ENCODE measurements at places on chromosomes 13 and 19.

- no peak for DNase-seq
These were observed at the start of gene CEACAM5 for GRCh38 chr19:41708481-41708880. Gene CEACAM5 (plus strand): TSS chr19:41708626. CDS start chr19:41708732, 106 bp downstream.

GRCh38 chr19:29526730-29527499, 1.1 kb downstream of the VSTM2B start:
- no peak for DNase-seq

DNA sequence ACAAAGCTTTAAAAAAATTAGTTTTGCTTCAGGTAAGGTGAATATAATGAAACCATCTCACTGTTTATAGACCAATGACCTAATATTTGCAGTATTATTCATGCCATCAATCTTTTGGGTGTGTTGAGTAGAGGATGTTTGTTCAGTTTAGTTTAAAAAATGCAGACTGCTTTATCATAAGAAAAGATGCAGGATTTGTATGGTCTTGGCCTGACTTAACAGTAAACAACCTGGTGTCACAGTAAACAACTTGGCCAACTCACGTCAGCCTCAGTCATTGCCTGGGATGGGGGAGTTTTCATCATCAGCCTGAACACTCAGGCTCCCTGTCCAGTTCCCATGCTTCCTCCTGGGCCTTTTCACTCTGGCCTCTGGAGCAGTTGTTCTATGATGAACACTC, 55.1 kb downstream of the LMO7 start:
- no peak for DNase-seq

DNA sequence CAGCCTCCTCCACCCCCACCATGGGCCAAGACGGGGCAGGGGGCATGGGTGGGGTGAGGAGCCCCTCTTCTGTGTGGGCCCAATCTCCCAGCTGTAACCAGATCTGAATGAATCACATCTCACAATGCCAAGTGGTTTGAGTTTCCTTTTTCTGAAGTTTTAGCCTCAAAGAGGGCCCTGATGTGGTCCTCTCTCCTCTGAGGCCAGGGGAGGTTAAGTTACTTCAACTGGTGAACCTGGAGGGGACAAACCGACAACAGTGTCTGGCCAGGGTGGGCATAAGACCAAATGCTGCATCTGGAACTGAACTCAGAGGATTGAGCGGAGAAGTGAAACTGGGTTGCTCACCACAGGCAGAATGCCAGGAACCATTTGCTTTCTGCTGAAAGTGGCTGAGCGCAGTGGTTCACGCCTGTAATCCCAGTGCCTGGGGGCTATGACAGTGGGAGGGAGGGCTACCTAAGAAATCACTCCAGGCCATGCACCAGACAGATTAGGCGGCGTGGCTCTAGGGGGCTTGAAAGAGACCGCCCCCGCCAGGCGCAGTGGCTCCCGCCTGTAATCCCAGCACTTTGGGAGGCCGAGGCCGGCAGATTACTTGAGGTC, 15.4 kb upstream of the IRGC start:
- DNase-seq, result peak; percentile 79

DNA sequence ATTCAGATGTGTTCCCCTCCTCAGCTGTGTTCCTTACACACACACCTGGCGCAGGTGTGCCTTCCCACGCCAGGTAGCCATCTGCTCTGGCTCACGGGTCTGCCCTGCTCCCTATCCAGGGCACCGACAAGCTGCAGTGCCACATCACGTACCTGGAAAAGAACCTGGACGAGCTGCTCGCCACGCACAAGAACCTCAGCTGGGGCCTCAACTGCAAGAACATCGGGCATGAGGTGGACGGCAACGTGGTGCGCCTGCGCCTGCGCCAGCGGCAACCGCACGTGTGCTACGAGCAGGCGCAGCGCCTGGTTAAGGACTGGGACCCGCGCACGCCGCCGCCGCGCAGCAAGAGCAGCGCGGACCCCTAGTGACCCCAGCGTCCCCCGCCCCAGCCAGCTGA, 26.5 kb upstream of the CASP14 start:
- DNase-seq, result no peak

DNA sequence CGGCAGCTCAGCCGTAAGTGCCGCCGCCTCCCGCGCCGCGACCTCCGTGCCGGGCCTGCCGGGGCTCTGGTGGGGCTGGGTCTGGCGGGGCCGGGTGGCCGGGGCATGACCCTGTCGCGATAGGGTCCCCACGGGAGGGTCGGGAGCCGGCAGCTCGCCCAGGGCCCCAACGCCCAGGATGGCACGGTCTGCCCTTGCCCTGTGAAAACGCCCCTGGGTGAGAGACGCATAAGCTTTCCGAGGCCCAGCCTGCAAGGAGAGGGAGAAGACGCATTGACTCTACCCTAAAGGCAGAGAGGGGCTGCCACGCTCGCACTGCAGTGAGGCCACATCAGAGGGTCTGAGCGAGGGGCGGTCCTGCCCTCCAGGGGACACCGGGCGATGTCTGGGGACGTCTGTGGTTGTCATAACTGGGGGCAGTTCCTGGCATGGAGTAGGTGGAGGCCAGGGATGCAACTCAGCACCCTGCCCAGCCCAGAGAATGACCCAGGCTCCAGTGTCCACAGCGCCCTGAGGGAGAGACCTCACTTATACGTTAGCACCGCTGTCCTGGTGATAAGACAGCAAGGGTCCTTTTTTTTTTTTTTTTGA, 539 bp downstream of the ZNF554 start:
- DNase-seq, result no peak

DNA sequence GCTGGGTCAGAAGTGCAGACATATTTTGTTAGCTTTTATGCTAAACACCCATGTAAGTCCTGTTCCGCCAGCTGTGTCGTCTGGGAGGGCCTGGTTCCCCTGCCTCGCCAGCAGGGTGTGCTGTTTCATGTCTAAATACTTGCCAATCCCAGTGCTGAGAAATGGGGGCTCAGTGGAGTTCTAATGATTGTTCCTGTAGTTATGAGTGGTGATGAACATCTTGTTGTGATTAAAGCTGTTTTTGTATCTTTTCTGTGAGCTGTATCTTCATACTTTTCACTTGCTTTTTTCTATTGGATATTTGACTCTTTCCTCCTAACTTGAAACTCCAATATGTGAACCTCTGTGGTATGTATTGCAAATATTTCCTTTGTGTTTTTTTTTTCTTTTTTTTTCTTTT, 32.7 kb downstream of the KDM4B start:
- DNase-seq, result peak; percentile 80

DNA sequence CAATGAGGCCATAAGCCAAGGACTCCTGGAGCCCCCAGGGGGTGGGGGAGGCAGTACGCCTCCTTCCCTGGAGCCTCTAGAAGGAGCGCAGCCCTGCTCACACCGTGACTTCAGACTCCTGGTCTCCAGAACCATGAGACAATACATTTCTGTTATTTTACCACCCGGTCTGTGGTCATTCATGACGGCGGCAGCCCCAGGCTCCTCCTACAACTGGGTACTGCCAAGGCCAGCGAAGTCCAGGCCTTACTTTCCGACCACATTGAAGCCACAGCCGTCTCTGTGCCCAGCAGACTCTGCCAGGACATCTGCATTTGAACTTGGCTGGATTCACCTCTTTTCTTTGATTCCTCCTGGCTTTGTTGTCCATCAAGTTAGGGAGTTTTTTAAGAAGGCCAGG, 10.5 kb downstream of the GNG7 start:
- DNase-seq, result no peak

GRCh38 chr13:36418022-36418805, 14.1 kb upstream of the CCNA1 start:
- peak; percentile 76 for DNase-seq

DNA sequence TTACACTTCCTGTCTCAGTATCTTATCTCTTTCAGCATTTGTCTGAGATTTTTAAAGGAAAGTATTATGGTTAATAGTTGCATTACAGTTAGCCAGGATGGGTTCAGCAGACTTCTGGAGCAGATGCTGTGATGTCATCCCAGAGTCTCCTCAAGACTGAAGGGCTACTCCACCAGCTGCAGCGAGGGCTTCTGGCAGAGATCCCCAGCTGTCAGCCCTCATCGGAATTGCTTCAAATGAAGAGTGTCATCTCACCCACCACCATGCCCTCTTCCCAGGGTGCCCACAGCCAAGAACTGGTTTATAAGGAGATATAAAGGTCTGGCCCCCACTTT, 84.4 kb downstream of the FAM216B start:
- no peak for DNase-seq

GRCh38 chr13:32041429-32041828, 9.9 kb downstream of the FRY start:
- DNase-seq, result no peak

GRCh38 chr13:46605825-46606554, 53.0 kb downstream of the LRCH1 start:
- DNase-seq, result no peak

DNA sequence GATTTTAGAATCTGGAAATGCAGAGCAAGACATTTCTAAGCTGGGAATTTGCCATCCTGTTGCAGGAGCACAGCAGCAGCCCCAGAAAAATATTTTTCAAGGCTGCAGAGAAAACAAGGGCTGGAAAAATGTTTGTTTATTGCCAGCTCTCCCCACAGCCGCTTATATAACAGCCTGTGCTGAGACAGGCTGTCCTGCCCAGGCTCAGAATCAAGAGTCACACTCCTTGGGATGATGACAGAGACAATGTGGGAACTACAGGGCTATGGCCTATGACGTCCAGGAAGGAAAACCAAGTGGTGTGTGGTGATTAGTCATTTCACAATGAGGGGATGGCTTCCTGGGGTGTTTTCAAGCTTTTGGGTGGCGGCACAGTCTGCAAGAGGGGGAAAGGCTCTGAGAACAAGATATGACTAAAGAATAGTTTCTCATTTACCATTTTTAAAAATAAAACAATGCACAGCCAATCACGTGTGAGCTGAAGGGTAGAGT, 136.3 kb upstream of the SERP2 start:
- peak; percentile 86 for DNase-seq

DNA sequence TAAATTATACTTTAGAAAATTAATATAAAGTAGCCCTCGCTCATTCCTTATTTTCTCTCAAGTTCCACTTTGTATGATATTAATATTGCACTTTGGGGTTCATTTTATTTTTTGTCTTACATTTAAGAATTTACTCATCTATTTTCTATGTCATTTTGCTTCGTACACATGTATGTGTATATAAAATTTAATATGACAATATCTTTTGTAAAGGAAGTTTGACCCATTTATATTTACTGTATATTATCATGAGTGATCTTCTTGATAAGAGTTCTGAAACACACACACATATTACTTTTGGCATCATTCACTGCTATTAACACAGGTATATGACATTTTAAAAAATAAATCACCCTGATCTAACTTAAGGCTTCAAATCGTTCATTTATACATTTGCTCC, 83.1 kb downstream of the IRS2 start:
- no peak for DNase-seq

GRCh38 chr19:29446361-29446760, 79.4 kb upstream of the VSTM2B start:
- DNase-seq, result no peak

DNA sequence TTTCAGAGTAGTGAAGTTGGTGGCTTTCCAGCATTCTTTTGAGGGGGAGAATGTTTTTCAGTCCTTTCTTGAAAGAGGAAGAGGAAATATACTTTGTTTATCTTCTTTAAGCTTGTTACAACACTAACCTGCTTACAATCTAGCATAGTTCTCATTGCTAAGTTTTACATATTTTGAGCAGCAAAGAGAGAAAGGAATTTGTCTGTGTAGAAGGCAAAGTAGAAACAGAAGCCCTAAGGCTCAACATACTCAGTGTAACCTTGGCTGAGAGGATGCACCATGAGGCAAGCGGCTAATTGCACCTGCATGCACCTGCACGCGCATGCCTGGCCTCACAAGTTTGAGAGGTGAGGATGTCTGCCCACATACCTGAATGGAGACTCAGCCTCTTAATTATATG, 2.2 kb downstream of the FRY start:
- no peak for DNase-seq

DNA sequence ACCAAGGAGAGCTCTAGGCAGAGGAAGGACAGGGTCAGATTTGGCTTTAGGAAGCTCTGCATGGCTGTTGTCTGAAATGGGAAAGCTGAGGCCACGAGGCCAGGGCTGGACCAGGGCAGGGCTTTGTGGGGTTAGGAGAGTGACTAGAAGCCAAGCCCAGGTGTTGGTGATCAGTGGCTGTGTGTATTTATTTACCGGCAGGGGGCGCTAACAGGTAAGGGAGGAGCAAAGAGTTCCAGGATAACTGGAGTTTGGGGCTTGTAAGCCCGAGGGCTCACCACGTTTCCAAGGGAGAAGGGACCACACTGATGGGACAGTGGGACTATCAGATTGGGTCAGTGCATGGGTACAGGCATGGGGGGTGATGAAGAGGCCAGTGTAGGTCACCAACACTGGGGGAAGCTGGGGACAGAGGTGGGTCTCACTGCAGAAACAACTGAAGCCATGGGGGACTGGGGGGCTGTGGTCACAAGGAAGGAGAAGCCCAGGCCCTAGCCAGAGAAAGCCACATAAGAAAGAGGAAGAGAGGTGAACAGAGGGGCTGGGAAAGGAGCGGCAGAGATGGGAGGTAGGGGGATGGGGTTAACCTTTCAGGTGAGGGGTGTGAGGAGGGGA, 3.9 kb downstream of the TMEM147 start:
- peak; percentile 71 for DNase-seq

DNA sequence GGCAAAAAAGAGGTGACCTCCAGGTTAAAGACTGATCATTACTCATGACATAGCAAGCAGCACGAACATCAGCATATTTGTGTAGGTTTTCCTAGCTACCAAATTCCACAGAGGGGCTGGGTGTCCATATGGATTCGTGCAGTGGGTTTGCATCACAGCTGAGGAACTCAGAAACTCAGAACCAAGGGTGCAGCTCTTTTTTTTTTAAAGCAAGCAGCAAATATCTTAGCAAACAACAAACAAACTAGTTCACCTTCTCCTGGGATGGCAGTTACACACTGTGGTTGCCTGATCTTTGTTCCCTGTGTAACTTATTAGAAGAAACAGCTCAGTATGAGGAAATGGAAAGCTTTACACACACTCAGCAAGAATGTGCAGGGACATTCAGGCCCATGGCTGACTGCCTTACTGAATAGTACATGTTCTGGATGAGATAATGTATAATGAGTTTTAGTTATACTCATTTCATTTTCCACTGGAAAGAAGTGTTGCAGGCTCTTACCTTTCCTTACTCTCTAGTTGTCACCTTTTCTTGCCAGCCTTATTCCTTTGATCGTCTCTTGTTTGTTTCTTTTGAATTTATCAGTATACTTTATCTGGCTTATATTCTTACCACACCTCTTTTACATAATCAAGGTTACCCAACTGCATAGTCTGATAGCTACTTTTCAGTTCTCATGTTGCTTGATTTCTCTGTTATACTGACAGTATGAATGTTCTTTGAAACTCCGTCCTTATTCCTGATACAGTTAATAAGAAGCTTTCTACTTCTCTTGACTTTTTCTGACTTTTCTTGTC, 4.3 kb downstream of the NDFIP2 start:
- peak; percentile 93 for DNase-seq

DNA sequence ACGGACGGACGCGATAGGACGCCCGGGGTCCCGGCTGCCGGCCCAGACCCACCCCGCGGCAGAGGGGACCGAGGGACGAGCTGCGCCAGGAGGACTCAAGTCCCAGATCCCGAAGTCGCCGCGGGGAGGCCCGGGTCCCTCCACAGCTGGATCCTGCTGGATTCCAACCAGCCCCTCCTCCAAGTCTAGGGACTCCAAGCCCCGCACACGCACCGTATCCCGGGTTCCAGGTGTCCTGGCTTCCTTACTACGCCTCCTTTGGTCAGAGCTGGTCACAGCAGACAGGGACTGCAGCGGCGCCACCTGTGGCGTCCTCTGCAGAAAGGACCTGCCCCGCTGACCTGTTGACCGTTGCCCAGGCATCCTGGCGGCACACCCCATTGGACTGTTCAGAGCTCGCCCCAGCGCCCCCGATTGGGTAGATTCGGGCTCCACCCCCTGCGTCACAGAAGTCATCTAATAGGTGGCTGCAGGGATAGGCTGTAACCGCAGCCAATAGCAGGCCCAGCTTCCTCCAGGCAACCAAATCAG, 29.0 kb upstream of the ZNF709 start:
- DNase-seq, result no peak

GRCh38 chr13:59950266-59950665, 213.5 kb downstream of the DIAPH3 start:
- DNase-seq, result no peak

Measured in fibroblast of upper back skin (primary cell).